Upper lobe of left lung (tissue), 6 donors: ENCODE measurements at places on chromosomes 16 and 17. TPM values are rescaled to one million over a fixed set of nuclear protein-coding genes. Genes with fewer than 3 reads are reported as not detected.

- DNase-seq, result no peak
- no peak overlapping the region for H3K27ac ChIP-seq
- peaks cover 46% of the 10 kb centered on the region for H3K27me3 ChIP-seq
- H3K4me3 ChIP-seq, result no peak overlapping the region
- H3K36me3 ChIP-seq, result no peaks in the 10 kb centered on the region
Measured at GRCh38 chr17:74922172-74922571, 883 bp downstream of the USH1G start.

DNA sequence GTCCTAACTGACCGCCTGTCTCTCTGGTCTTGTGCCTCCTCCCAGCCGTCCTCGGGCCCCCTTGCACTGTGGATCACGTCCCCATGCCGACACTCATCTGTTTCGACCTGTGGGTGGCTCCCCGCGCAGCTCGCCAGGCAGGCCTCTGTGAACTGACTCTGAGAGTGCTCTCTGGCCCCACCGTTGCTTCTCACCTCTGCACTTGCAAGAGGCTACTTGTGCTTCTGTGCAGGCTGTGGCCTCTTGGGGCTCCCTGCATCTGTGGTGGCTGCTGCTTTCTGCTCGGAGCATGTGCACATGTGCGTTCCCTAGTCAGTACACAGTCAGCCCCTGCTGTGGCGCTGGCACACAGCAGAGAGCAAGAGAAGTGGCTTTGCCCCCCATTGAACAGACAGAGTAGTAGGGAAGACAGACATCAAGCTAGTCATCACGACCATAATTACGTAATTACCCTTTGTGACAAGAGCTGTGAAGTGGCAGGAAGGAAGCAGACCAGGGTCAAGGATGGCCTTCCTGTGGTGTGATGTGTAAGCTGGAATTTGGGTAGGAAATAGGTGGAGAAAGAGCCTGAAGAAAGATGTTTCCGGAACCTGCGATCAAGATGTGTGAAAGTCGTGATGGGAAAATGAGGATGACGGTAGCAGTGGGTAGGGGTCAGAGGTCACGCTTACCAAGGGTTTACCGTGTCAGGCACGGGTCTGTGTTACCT, 256.0 kb upstream of the CACNG5 start:
- peaks cover 6% of the 10 kb centered on the region for H3K4me1 ChIP-seq
- no peaks in the 10 kb centered on the region for H3K36me3 ChIP-seq
- no peaks in the 10 kb centered on the region for H3K27me3 ChIP-seq
- H3K4me3 ChIP-seq, result no peak overlapping the region

DNA sequence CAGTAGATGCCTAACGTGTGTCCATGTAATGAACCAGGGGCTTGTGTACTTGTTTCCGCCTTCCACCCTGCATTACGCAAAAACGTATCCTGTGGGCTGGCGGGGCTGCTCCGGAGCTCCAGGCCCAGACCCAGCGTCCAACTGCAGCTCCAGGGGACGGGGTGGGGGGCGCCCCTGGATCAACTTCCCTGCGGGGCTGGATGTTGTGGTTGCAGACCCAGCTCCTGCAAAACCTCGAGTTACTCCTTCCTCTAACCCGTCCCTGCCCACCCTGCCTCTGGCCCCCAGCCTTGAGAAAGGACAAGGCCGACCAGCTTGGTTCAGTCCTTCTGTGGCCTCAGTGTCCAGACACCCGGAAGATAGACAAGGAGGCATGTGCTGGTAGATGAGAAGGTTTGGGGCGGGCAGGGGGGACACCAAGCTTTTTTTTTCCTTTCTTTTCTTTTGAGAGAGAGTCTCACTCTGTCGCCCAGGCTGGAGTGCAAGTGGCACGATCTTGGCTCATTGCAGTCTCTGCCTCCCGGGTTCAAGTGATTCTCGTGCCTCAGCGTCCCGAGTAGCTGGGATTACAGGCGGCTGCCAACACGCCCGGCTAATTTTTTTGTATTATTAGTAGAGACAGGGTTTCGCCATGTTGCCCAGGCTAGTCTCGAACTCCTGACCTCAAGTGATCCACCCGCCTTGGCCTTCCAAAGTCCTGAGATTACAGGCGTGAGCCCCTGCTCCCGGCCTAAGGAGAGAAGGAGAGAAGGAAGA, 731 bp upstream of the EXOC7 start:
- peaks cover 19% of the 10 kb centered on the region for H3K36me3 ChIP-seq
- H3K4me1 ChIP-seq, result peaks cover 28% of the 10 kb centered on the region
- peak overlapping the region; percentile 93 for H3K4me3 ChIP-seq
- H3K27ac ChIP-seq, result peak overlapping the region; percentile 73

GRCh38 chr16:51825779-51826178, 674.7 kb upstream of the SALL1 start:
- H3K27ac ChIP-seq, result no peak overlapping the region
- no peaks in the 10 kb centered on the region for H3K27me3 ChIP-seq
- H3K4me1 ChIP-seq, result no peaks in the 10 kb centered on the region
- H3K4me3 ChIP-seq, result no peak overlapping the region

DNA sequence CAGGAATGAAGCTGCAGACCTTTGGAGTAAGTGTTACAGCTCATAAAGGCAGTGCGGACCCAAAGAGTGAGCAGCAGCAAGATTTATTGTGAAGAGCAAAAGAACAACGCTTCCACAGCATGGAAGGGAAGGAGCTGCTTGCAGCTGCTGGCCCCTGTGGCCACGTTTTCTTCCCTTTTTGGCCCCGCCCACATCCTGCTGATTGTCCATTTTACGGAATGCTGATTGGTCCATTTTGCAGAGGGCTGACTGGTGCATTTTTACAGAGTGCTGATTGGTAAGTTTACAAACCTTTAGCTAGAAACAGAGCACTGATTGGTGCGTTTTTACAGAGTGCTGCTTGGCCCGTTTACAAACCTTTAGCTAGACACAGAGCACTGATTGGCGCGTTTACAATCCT, 841.5 kb downstream of the CDH11 start:
- H3K4me3 ChIP-seq, result no peak overlapping the region
- H3K27ac ChIP-seq, result no peak overlapping the region
- no peaks in the 10 kb centered on the region for H3K36me3 ChIP-seq
- H3K27me3 ChIP-seq, result no peaks in the 10 kb centered on the region
- DNase-seq, result no peak

DNA sequence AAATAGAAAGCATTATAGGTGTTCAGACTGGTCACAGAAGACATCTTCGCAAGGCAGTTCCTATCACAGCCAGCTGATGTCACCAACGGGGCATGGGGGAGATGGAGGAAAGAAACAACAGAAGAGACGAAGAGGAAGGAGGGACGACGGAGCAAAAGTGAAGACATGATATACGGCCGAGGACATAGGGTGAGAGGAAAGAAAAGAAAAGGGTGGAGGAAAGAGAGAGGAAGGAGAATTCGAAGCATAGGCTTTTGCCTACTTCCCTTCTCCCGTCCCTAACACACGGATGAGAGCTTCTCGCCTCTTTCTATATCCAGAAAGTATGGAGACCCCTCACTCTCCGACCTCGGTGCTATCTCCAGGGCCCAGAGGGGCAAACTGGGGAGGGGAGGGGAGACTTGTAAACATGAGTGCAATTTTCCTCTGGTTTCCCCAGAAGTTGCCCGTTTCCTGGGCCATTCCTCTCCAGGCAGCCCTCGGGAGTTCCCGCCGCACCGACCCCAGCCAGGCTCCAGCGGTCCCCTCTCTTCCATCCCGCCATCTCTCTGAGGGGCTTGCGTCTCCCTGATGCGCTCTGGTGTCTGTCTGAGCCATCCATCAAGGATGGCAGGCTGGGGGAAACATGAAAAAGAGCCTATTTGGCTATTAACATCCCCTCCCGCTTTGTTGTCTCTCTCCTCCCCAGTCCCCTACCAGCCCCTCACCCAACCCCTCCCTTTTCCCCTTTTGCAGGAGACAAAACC, 26.0 kb downstream of the COPZ2 start:
- H3K27me3 ChIP-seq, result peaks cover 8% of the 10 kb centered on the region
- H3K27ac ChIP-seq, result no peak overlapping the region
- H3K4me3 ChIP-seq, result peak overlapping the region; percentile 41
- H3K4me1 ChIP-seq, result peaks cover 9% of the 10 kb centered on the region

DNA sequence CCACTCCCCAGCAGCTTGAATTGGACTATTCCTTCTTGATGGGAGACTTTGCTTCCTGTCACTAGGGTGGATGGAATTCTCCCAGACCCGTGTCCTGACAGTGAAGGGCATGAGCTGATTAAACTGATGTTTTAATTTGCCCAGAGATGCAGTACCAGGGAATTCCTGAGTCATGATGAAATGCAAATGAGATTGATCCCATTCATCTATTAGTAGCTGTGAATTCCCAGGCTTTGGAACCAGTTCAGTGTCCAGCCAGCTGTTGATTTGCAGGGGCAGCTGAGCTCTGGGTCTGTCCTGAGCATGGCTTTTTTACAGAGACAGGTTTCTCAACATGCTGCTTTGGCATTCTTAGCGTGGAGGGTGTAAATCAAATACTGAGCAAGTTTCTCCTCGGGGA, 157.9 kb downstream of the PITPNC1 start:
- H3K36me3 ChIP-seq, result no peaks in the 10 kb centered on the region
- H3K27ac ChIP-seq, result peak overlapping the region; percentile 35
- no peak for DNase-seq

DNA sequence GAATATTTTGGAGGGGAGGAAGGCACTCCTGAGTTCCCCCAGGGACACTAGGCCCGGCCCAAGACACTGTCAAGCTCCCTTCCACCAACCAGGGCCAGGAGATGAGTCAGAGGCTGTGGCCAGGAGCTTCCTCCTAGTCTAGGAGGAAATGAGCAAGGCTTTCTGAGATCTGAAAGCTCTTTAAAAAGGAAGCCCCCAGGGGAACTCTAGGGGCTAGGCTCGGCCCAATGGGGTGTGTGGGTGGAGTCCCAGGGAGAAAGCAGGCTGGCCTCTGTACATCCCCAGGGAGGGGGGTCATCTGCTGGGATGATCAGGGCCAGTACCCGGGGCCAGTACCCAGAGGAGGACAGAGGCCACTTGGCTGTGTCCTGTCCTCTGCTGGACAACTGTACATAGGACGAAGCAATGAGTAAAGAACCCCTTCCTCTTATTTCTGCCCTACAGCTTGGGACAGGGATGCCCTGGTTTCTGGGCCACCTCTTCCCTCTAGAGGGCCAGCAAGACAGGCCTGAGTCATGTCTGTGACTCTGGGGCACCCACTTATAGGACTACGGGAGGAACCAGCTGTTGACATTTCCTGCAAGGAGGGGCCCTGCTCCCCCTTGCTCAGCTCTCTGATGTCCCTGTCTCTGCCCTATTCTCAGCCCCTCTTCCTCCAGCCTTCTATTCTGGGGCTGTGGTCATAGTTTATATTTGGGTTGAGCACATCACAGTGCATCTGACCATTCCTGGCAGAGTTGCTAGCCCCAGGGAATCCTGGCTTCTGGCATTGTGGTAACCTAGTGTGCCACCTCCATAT, 2.7 kb downstream of the FHOD1 start:
- H3K27ac ChIP-seq, result peak overlapping the region; percentile 93
- no peak overlapping the region for H3K4me3 ChIP-seq
- H3K36me3 ChIP-seq, result no peaks in the 10 kb centered on the region
- peaks cover 80% of the 10 kb centered on the region for H3K4me1 ChIP-seq
- DNase-seq, result peak; percentile 90

DNA sequence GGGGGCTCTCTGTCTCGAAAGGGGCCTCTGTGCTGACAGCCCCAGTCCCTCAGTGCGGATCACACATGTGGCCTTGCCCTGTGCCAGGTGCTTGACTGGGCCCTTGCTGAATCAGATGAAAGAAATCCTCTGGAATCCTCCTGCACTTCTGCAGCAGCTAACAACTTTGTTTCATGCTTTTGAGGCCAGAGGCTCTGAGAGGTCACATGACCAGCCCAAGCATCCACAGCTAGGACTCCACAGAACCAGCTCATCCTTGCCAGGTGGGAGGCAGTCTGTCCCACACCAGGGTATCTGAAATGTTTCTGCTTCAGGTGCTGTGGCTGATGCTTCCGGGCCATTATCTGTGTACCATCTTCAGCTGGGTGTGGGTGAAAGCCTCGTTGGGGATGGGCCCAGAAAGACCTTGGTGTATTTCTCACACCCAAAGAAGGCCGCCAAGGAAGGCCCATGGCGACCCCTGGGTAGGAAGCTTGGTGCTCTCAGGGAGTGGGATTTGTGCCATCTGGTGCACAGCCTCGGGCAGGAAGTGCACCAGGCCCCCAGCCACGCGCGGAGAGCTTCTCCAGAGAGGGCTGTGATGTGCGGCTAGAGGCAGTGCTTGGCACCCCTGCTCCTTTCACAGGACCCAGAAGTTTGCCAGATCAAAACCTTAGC, 143.8 kb downstream of the CLEC16A start:
- no peaks in the 10 kb centered on the region for H3K4me1 ChIP-seq
- no peak for DNase-seq
- H3K27ac ChIP-seq, result peak overlapping the region; percentile 24
- no peaks in the 10 kb centered on the region for H3K36me3 ChIP-seq
- H3K27me3 ChIP-seq, result no peaks in the 10 kb centered on the region

DNA sequence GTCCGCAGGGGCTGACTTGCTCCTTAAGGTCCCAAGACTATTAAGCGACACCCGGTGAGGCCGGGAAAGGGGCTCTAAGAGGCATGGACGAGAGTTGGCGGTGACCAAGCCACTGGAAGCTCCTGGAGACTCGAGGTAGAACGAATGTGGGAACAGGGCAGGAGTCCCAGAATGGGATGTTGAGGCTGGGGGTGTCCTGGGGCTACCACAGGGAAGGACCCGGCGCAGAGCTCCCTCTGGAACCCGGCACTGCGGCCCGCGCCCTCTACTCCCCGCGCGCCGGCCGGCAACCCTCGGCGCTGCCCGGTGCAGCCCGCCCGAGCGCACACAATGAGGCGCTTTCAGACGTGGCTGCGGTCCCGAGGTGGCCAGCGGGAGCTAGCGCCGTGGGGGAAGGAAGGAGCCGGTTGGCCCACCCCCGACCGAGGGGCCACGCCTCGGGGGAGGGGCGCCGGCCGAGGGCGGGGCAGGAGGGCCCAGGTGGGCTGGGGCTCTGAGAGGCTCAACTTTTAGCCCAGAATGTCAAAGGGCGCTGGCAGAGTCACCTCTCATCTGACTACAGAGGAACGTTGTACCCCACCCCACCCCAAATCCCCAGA, at the start of gene CHST6:
CHST6 (minus strand) TSS at position 366 of the 599 bp plus-strand sequence. CDS start 15,613 bp downstream, outside the sequence.
- peaks cover 7% of the 10 kb centered on the region for H3K27me3 ChIP-seq
- H3K27ac ChIP-seq, result no peak within 1 kb of the TSS
- peaks cover 11% of the 10 kb centered on the region for H3K4me1 ChIP-seq

DNA sequence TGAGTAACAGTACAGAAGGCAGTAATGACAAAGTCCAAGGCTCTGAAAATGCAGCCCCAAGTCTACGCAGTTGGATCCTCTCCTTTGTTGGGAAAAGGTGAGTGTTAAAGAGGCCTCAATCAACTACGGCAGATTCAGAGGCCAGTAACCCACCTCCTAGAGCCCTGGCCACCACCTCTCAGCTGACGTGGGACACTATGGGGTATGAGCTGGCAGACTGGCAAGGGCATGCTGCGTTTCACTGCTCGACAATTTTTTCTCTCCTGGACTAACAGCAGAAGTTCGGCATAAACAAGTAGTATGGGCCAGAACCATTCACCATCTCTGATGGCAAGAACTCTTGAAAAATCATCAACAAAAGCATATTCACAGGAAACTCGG, 17.2 kb downstream of the NCBP3 start:
- no peak overlapping the region for H3K27ac ChIP-seq
- no peak for DNase-seq
- H3K36me3 ChIP-seq, result peaks cover 44% of the 10 kb centered on the region
- H3K4me3 ChIP-seq, result no peak overlapping the region

The ACE gene
- total RNA-seq, result 21.1 TPM

The SMIM5 gene
- total RNA-seq, result 2.0 TPM

The DUSP14 gene
- total RNA-seq, result 7.4 TPM

The NOD2 gene
- total RNA-seq, result 14.3 TPM

The OTOP2 gene
- total RNA-seq, result not detected

The NQO1 gene
- total RNA-seq, result 45.7 TPM
